Stimulated activated CD8-positive, alpha-beta memory T cell treated with anti-CD3 and anti-CD28 coated beads, Interleukin-12 subunit alpha, Interleukin-12 subunit beta, amount 100 ng/mL, for 4 hours (primary cell): ENCODE measurements at places on chromosomes 12 and 14.

DNA sequence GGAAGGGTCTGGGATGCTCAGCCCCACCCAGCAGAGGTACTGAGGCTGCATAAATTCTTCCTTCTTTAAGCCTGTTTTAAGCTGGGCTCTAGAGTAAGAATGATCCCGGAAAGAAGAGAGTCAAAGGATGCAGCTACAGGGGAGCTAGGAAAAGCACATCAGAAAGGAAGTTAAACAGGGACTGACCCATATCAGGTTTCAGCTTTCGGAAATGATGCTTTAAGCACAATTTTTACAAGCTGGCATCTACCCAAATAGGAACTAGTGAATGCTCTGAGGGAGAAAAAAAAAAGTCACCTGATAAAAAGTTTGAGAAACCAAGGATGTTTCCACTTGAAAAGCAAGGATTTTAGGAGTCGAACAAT is 22.0 kb downstream of the TSPAN8 start:
- DNase-seq, result no peak

- DNase-seq, result no peak
Observed at GRCh38 chr14:62206456-62206855, 444.2 kb downstream of the SNAPC1 start.

- no peak for DNase-seq
Observed at GRCh38 chr12:130476451-130477135, 138.9 kb downstream of the PIWIL1 start.

GRCh38 chr14:93714605-93715004 is 73.7 kb downstream of the PRIMA1 start:
- DNase-seq, result no peak

- DNase-seq, result peak; percentile 22
Observed at GRCh38 chr14:92603309-92604242, 90.0 kb downstream of the RIN3 start.

- no peak for DNase-seq
Observed at GRCh38 chr12:93786656-93787397, 109.7 kb downstream of the CRADD start.

- DNase-seq, result no peak
Observed at GRCh38 chr12:82412246-82412645, 53.9 kb downstream of the METTL25 start.

DNA sequence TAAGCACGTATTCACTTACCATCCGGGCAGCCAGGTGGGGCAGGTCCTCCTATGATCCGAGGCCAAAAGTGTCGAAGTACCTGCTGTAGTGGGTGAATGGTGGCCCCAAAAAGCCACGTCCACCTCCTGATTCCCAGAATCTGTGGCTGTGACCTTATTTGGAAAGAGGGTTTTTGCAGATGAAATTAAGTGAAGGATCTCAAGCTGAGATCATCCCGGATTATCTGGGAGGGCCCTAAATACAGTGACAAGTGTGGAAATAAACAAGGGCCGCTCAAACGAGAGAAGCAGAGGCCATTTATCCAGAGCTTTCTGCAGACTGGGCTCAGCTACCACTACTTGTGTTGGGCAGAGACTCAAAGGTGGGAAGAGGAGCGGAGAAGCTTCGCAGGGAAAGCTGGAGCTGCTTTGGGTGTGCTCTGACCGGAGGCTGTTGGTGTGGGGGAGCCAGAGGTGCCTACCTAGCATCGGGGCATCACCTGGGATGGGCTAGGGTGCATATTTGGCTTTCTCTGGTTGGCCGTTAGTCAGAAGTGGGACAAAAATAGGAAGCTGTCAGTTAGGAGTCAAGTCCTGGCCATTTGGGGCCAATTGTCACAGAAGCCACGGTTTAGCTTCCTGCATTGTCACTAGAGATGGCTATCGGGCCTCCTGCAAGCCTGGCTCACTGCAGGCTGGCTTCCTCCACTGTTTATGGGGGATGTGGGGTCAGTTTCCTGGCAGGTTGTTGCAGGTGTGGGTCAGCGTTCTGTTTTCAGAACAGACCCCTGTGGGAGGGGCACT is 27.8 kb upstream of the DLK1 start:
- no peak for DNase-seq

DNA sequence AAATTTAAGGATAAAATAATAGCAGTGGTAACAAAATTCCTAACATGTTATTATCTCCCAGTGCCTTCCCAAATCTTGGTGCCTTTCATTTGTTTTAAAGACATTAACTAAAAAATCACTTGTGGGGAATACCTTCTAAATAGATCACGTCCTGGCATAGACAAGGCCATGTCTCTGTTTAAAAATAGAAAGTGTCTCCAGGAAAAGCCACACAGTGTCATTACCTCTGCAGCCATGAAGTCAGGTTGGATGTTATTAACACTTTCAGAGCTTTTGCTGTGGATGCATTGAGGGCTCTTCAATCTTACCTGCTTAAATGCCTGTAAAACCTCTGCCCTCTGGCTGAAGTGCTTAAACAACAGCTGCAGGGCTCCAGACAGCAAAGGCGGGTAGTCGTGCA is 211.1 kb downstream of the ITPR2 start:
- no peak for DNase-seq

- no peak for DNase-seq
Observed at GRCh38 chr12:119630223-119630780, 36.7 kb downstream of the TMEM233 start.

- DNase-seq, result no peak
Observed at GRCh38 chr14:24388474-24389179, 10.2 kb upstream of the NYNRIN start.

DNA sequence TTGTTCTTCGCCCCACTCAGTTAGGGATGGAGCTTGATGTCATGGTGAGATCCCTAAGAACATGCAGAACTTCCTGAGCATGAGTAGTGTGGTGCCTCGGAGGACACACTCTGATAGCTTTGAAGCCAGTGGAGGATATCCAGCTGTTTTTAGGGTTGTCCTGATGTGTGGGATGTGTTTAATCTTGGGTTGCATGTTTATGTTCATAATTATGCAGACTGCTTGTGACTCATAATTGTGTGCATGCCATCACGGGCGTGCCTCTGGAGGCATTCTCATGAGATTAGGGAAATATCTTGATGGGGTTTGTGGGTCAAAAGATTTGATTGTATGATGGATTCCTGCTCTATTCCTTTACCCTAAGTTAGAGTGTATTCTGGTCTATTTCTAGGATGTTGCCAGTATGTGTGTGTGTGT is 267.4 kb upstream of the PELI2 start:
- DNase-seq, result no peak

GRCh38 chr14:68308726-68309520 is 483.9 kb downstream of the ZFP36L1 start:
- DNase-seq, result no peak

DNA sequence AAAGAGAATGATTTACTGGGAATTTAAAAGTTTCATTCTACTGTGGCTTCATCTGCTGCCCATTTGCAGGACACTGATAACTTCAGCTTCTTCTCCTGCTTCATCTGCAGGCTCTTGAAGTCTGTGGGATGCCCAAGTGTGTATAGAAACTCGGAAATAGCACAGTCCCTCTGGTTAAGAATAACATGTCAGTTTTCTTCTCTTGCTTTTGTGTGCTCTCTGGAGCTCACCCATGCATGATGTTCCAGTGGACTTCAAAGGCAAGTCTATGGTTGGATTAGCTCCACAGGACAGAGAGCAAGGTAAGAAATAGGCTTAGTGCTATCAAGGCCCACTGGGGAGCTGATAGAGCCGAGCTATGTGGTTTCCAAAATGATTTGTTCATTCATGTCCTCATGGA is 13.7 kb downstream of the RMST start:
- no peak for DNase-seq

GRCh38 chr12:126201981-126202537 is 1136.8 kb downstream of the AACS start:
- DNase-seq, result no peak

GRCh38 chr12:114625294-114625851 is 58.6 kb downstream of the TBX3 start:
- DNase-seq, result no peak

GRCh38 chr12:87332987-87333726 is 696.0 kb downstream of the C12orf50 start:
- DNase-seq, result no peak

DNA sequence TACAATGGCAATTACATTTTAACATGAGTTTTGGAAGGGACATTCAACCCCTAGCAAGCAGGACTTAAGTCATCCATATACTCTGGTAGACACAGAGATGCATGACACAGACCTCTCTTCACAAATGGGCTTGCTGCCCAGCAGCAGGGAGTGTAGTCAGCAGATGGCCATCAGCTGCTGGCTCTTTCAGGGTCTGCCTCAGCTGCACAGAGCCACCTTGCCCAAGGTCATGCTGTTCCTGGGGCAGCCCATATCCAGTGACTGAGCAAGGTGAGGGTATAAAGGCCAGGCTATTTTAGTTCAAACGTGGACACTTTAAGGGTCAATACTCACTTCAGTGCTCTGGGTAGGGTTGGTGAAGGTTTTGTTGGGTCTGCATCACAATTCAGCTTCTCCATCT is 58.3 kb upstream of the JDP2 start:
- no peak for DNase-seq

GRCh38 chr12:118055144-118055557 is 5.8 kb downstream of the WSB2 start:
- DNase-seq, result peak; percentile 30

DNA sequence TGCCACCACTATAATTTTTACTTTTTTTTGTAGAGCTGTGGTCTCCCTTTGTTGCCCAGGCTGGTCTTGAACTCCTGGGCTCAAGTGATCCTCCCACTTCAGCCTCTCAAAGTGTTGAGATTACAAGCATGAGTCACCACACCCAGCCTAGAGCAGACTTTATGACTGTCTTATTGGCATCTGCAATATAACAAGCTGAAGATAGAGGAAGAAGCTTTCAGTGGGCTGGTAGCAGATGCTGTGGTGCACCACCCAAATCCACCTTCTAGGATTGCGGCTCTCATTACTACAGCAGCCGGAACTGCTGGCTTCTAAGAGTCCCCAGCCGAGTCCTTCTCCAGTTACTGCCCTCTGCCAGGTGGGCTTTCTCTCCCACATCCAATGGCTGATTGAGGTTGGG is 7.6 kb upstream of the STK38L start:
- no peak for DNase-seq
